ENCODE measurements at places on chromosomes 13 and 19.

GRCh38 chr13:39847336-39847735 lies 191.9 kb downstream of the COG6 start:
- no peak for DNase-seq

GRCh38 chr19:3163230-3163886 lies 15.2 kb upstream of the S1PR4 start:
- peak; percentile 38 for DNase-seq

- peak; percentile 45 for DNase-seq
Observed at GRCh38 chr19:6476155-6476895, 5.3 kb downstream of the DENND1C start.

DNA sequence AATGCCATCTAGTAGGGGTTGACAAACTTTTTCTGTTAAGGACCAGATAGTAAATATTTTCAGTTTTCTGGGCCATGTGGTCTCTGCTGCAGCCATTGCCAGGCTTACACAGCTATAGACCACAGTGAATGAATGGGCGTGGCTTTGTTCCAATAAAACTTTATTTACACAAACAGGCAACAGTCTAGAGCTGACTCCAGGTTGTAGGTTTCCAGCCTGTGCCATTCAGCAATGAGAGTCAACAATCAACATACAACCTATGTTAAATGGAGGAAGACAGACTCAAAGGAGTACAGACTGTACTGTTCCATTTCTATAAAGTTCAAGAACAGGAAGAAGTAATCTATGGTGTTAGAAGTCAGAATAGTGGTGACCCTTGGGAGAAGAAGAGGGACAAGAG lies 15.2 kb upstream of the IZUMO2 start:
- DNase-seq = no peak

GRCh38 chr13:94317063-94317491 lies 162.4 kb downstream of the DCT start:
- no peak for DNase-seq

DNA sequence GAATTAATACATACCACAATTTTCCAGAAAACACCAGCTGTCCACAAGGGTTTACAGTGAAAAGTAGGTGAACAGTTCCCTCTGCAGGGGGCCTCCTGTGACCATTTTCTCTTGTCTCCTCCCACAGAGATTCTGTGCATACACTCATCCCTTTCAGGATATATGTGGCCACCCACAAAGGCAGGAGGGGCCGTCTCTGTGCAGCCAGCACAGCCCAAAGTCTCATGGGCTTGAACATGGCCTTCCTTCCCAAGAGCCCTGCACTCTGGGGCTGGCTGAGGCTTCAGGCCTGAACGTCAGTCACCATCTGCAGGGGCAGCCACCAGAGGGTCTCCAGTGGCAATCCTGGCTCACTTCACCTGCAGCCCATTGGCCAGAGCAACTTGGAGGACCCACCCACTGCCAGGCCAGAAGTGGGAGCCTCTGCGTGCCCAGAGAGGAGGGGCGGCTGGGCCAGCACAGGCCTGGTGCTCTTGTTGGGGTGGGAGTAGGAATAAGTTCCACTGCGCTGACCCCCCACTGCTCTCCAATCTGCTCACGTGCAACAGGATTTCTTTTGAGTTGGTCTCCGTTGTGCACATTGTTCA lies 25.1 kb downstream of the TMEM161A start:
- no peak for DNase-seq

DNA sequence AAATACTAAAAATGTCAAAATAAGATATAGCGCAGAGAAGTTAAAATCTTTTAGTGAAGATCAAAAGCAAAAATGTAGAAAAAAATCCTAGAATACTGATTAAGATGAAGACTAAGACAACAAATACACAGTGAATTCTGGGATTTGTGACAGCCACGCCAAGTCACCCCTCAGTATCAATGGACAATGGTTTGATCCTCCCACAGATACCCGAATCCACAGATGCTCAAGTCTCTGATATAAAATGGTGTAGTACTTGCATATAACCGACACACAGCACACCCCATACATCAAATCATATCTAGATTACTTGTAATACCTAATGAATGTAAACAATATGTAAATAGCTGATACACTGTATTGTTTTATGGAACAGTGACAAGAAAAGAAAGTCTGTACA lies 5.9 kb downstream of the MIPEP start:
- DNase-seq = no peak

GRCh38 chr19:4108767-4109625 lies 14.9 kb downstream of the MAP2K2 start:
- no peak for DNase-seq

GRCh38 chr13:109154546-109154945 lies 525.1 kb downstream of the MYO16 start:
- no peak for DNase-seq

- DNase-seq = no peak
Observed at GRCh38 chr13:70042193-70042592, 65.4 kb upstream of the ATXN8OS start.

GRCh38 chr13:28494504-28494777 lies 487 bp downstream of the FLT1 start:
- no peak for DNase-seq

GRCh38 chr13:113245849-113246796 lies 36.7 kb downstream of the CUL4A start:
- DNase-seq = no peak

DNA sequence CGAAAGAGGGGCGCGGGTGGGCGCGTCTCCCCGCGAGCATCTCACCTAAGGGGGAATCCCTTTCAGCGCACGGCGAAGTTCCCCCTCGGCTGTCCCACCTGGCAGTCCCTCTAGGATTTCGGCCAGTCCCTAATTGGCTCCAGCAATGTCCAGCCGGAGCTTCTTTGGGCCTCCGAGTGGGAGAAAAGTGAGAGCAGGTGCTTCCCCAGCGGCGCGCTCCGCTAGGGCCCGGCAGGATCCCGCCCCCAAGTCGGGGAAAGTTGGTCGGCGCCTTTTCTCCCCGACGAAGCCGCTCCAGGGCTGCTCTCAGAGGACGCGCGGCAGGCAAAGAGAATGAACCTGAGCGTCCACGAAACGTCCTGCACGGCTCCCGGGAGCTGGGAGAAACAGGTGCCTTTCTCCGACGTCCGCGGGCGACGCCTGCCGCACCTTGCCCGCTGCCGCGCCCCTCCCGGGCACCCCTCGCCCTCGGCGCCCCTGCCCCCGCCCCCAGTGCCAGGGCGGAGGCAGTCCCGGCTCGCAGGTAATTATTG lies 366 bp upstream of the KL start:
- DNase-seq = no peak

GRCh38 chr19:43675269-43675879 lies 5.4 kb upstream of the PLAUR start:
- no peak for DNase-seq

DNA sequence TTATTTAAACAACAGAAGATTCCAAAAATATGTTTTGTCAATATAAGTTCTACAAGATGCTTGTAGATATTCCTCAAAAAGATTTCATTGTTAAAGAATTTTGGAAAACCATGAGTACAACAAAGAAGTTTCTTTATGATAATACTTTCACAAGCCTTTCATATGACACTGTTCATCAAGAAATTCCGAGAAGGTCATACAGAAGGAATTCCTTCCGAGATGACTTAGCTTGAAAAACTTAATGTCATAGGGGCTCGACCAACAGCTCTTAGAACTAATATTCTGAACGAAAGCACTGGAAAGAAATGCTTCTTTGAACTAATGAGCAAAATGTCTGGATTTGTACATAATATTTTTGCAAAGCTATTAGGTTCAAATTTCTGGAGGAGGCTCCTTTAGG lies 403.4 kb downstream of the KLF5 start:
- DNase-seq = no peak

DNA sequence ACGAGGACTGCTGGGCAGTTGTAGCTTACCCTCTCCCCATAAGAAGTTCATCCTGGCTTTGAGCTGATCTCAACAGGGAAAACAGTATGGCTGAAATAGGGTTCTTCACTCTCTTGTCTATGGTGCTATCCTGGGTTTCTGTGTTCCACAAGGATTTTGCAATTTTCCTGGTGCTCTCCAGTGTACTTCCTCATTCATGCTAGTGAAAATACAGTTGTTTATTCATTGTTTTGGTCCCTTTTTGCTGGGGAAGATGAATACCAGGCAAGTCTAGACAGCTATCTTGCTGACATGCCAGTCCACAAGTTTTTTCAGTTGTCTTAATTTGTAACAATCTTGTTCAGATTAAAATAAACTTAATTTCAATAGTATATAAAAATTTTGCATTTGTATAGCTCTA lies 306.5 kb downstream of the DLEU7 start:
- no peak for DNase-seq

DNA sequence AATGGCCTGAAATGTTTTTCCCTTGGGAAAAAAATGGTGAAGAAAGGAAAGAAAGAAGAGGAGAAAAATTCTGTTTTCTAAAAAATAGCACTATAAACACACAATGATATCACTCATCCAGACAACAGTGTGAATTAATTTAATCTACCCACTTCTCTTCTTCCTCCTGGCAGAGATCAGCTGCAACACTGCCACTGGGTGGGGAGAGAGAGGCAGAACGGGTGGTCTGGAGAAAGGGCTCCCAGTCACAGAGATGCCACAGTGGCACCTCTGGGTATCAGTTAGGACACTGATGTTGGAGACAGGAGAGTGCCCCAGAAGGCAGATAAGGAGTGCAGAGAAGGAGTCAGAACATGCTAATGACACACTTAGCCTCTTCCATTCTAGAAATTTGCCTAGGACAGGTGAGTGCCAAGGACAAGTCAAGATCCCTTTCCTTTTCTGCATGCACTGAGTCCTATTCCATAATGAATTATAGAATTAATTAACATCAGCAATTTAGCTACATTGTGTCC lies 168.6 kb downstream of the SUCLA2 start:
- no peak for DNase-seq

GRCh38 chr13:62453761-62454160 lies 1038.1 kb upstream of the PCDH20 start:
- no peak for DNase-seq

GRCh38 chr13:101190337-101190736 lies 226.0 kb downstream of the NALCN start:
- DNase-seq = no peak

DNA sequence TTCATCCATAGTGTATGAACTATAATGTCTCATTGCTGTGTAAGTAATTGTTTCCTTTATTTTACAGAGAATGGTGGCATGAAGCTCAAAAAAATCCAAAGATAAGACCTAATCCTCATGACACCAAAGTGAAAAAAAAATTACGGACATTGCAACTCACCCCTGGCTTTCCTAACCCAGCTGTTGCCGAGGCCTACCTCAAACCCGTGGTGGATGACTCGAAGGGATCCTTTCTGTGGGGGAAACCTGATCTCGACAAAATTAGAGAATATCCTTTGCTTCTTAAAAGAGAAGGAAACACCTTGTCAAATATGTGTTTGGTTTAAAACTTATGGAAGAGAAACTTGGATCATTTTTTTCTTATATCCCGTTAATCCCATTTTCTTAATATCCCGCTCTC lies 26.3 kb downstream of the ERCC5 start:
- DNase-seq = no peak

GRCh38 chr19:42548552-42548951 lies 20.3 kb upstream of the CEACAM1 start:
- no peak for DNase-seq

- DNase-seq = no peak
Observed at GRCh38 chr13:28355046-28355821, 139.7 kb downstream of the FLT1 start.

DNA sequence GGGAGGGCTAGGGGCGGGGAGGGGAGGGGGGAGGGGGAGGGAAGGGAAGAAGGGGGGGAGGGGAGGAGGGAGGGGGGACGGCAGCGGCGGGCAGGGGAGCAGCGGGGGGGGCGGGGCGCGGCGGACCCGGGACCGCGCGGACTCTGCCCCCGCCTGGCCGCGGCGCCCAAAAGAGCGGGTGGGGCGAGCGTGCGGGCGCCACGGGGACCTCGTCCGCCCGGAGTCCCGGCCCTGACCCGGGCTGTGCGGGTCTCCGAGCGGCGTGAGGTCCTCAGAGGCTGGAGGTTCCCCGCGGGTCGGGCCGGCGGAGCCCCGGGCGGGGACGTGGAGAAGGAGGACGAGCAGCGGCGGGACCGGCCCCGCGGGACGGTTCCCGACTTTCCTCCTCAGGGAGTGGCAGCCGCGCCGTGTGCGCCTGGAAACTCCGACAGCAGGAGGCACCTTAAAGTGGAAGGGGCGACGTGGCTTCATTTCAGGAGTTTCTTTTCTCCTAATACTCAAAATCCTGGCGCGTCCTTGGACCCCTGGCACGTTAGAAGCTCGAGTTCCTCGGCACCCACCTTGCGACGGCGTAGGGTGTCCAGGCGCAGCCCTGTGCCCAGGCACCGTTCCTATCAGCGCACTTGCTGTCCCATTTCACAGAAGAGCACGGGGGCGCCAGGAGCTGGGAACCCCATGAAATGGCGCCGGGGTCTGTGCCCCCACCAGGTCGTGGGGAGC lies 518 bp upstream of the PLPP2 start:
- DNase-seq = no peak

GRCh38 chr13:97953376-97953970 lies at the start of gene IPO5:
IPO5 (plus strand) TSS chr13:97953675; CDS start chr13:97976697, 23,022 bp downstream.
- no peak for DNase-seq

- DNase-seq = no peak
Observed at GRCh38 chr13:27797228-27797624, 4.9 kb downstream of the GSX1 start.

- no peak for DNase-seq
Observed at GRCh38 chr19:32178401-32178800, 167.0 kb upstream of the ZNF507 start.

DNA sequence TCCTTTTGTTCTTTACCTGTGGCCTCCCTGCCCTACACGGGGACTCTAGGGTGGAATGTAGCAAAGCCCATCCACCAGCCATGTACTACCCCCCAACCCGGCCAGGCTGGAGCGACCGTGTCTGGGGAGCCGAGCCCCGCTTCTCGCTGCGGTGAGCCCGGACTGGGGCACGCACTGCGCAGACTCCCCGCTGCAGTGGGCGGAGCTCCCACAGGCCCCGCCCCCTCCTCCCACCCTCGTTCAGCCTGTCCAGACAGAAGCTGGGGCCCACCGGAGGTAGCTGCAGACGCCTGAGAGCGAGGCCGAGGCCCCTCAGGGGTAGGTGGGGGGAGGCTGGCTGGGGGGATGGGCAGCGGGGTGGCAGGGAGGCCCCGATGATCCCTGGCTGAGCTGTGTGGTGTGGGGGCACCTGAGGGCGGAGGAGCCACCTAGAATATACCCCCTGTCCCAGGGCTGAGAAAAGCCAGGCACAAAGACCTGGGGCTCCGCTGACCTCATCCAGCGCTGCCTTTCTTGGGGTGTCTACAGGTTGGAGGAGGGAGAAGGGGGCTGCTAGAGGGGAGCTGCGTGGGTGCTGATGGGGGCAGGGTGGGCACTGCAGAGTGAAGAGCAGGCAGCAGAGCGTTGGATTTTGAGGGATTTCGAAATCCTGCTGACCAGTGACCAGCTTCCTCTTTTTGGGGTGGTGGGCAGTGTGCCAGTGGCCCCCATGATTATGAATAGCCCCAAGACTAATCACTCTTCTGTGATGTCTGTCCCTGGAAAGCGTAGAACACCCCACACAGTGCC lies 17.3 kb downstream of the PLD3 start:
- DNase-seq = peak; percentile 24
